Coronary artery (tissue), 2 donors: ENCODE measurements at places on chromosomes 7 and 10.

DNA sequence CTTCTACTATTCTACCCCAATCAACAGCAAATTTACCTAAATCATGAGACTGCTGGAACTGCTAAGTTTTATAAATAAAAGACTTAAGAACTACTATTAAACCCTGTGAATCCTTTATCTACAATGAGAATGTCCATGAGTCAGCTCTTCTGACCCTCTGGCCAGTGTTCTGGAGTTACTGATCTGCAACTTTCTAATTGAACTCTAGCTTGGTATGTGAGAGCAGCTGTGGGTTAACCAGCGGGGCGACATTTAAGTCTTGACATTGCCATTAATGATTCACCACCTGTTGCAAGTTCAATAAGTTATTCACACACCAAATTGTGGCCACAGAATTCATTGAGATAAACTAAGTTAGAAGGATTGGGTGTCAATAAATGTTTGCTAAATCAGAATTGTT, 359.8 kb downstream of the PCDH15 start:
- DNase-seq = no peak

DNA sequence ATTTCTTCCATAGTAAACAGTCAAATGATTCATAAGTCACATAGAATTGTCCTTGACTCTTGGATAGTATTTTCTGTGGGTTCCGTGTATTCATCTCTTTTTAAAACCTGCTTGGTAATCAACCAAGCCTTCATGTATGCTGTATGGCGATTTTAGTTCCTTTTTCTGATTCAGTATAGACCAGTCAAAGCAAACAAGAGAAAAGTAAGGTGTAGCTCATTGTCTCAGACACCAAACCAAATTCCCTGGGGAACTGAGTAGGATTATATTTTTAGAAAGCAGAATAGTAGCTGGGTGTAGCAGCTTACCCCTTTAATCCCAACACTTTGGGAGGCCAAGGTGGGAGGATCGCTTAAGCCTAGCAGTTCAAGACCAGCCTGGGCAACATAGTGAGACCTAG, 240.5 kb downstream of the BBS9 start:
- DNase-seq = no peak

GRCh38 chr10:63929831-63930467, 408.7 kb downstream of the REEP3 start:
- DNase-seq = no peak

DNA sequence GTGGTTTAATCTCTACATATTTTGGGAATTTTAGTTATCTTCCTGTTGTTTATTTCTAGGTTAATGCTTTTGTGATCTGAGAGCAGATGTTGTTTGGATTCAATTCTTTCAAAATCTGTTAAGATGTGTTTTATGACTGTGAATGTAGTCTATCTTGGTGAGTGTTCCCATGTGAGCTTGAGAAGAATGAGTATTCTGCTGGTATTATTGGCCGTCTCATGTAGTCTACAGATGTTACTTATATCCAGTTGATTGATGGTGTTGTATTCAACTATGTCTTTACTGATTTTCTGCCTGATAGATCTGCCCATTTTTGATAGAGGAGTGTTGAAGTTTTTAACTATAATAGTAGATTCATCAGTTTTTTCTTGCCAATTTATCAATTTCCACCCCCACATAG, 141.4 kb upstream of the FOXP2 start:
- no peak for DNase-seq

- DNase-seq = no peak
These were observed 1.4 kb upstream of the CTBP2 start for GRCh38 chr10:125161707-125162119.

- no peak for DNase-seq
These were observed 14.5 kb upstream of the LIMK1 start for GRCh38 chr7:74069086-74069541.

GRCh38 chr7:151366166-151366879, 24.7 kb downstream of the NUB1 start:
- DNase-seq = no peak

GRCh38 chr7:73704640-73705550, 14.6 kb downstream of the STX1A start:
- no peak for DNase-seq

- DNase-seq = peak; percentile 82
These were observed 135.8 kb downstream of the CAMK1D start for GRCh38 chr10:12484941-12485805.

- no peak for DNase-seq
These were observed 19.9 kb upstream of the ATOH7 start for GRCh38 chr10:68251625-68252495.

DNA sequence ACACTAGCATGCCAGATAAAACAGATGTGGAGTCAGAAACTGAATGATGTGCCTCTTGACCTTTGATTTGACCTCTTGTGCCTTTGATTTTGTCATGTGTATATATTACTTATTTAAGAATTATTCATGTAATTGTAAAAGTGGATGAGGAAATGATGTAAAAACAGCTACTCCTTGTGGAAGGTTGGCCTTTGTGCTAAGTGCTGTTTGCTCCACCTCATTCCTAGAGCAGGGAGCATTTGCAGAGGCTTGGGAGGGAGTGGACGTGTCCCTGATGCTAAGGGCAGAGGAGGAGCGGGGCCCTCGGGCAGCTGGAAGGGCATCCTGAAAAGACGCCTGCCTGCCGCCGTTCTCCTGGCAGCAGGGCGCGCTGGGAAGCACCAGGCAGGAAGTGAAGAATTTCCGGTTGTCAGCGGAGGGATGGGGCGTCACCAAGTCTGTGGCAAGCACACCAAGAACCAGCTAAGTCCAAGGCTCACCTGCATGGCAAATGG, 197.6 kb upstream of the ZNF32 start:
- DNase-seq = peak; percentile 76

DNA sequence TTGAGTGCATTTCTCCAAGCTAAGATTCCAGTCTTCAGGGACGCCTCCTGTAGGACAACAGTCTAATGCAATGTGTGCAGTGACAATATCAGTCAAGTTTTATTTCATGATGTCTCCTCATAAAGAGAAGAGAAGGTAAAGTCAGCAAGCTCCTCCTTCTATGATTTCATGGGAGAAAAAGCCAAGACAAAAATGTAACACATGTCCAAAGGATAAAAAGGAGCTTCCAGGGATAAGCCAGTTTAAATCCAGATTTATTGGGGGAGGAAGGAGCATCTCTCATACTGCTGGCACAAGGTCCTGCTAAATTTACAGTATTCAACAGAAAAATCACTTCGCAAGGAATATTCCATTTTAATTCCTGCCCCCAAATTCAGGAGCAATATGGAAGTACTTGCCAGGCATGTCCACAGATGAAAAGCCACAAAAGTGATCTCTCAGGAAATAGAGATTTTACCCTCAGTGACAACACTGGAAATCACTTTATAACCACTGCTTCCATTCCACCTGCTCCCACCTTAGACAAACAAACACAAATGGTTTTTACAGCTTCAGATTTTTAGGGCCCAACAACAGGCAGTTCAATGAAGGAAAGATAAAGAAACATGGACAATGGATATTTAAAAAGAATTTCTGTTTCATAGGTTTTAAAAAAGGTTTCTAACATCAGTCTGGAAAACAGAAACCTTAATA, 677.5 kb upstream of the C7orf33 start:
- no peak for DNase-seq

GRCh38 chr7:155973451-155973997, 161.3 kb upstream of the SHH start:
- DNase-seq = peak; percentile 41

- no peak for DNase-seq
These were observed 1.2 kb downstream of the VPS41 start for GRCh38 chr7:38907766-38908165.

GRCh38 chr10:1364151-1364910, 308.1 kb downstream of the WDR37 start:
- DNase-seq = peak; percentile 70

DNA sequence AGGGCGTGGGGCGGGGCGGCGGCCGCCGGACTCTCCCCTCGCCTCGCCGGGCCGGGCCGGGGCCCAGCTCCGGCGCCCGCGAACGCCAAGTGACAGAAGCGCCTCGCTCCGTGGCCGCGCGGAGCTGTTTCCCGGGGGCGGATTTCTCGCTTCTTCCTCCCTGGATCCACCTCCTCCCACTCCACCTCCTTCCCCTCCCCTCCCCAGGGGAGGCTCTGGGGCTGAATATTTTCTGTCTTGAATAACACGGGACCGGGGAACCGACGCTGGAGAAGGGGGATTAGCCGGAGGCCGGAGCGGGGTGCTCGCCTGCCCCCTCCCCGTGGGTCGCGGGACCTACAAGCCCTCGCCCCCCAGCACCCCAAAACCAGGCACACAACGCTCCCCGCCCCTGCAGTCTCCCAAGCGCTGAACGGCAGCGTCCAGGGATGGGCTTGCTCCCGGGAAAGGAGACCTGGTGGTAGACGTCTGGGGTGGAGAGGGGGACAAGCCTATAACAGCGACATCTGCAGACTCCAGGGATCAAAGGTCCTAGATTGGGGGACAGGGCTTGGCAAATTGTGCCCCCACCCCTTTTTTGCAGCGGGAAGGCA, at the start of gene ARHGAP21:
Gene ARHGAP21, minus strand, starts transcription at position 100 of the 593 bp plus-strand sequence. CDS start 1,988 bp downstream, outside the sequence.
- DNase-seq = peak; percentile 84

GRCh38 chr7:157480371-157481050, 143.7 kb downstream of the DNAJB6 start:
- no peak for DNase-seq

- no peak for DNase-seq
These were observed 54.1 kb downstream of the PLPP4 start for GRCh38 chr10:120511165-120511564.

DNA sequence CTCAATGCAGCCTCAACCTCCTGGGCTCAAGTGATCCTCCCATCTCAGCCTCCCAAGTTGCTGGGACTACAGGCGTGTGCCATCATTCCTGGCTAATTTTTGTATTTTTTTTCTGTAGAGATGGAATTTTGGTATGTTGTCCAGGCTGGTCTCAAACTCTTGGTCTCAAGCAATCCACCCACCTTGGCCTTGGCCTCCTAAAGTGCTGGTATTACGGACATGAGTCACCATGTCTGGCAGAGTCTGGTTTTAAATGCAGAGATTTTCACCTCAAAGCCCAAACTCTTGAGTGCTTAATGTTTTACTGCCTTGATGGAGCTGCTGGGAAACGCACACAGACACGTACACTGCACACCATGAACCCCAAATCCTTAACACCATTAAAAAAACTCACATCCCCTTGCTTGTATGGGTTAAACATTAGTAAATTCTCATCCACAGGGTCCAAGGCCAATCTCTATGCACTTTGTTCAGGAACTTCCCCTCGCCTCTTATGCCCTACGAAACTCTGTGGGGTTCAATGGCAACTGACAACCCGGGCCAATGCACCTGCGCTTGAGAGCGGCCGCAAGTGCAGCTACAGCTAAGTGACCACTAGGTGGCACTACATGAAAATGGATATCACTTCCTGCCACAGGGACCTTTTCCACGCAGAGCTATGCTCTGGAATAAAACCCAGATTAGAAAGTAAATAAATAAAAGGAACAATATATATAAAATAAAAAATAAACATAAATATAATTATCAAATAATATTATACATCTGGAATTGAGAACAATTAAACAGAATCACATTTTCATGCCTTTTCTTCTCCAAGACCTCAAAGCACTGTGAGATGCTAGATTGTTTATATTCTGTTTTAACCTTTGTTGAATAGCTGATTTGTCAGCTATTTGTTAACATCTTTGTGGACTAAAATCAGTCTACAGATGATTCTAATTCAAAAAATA, 66.9 kb upstream of the AFAP1L2 start:
- DNase-seq = no peak
